ENCODE measurements at places on chromosomes 13 and 19.

DNA sequence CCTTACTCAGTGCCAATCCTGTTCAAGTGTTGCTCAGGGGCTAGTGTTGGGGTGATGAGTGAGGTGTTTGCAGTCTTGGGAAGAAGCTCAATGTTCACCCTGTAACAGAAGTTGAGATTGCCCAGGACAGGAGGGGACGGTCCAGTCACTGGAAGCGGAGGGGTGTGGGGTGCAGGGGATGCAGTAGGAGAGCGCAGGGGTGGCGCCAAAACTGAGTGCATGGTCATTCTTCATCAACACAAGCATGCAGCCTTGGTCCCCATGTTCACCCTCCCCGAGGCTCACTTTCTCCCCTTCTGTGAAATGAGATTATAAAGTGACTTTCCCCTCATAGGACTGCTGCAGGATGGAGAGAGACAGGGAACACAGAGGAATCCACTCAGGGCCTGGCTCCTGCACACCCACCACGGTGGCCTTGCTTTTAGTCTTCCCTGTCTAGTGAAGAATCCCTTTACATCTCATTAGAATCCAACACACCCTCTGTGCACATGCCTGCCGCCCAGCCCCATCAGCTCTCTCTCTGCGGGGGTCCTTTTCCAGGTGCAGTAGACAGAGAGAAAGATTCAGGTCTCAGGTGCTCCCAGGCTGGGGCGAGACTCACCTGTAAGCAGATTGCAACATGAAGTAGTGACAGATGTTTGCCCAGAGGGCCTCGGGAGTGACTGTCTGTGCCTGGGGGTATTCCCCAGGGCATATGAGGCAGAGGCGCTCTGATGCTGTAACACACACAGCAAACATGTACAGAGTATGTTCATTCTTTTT lies 93.2 kb downstream of the TSHZ3 start:
- no peak for DNase-seq

- no peak for DNase-seq
These were observed 53.9 kb upstream of the AMER2 start for GRCh38 chr13:25225970-25226369.

GRCh38 chr13:59997976-59998375 lies 165.8 kb downstream of the DIAPH3 start:
- no peak for DNase-seq

GRCh38 chr13:78040205-78040830 lies 121.7 kb upstream of the EDNRB start:
- DNase-seq, result no peak

DNA sequence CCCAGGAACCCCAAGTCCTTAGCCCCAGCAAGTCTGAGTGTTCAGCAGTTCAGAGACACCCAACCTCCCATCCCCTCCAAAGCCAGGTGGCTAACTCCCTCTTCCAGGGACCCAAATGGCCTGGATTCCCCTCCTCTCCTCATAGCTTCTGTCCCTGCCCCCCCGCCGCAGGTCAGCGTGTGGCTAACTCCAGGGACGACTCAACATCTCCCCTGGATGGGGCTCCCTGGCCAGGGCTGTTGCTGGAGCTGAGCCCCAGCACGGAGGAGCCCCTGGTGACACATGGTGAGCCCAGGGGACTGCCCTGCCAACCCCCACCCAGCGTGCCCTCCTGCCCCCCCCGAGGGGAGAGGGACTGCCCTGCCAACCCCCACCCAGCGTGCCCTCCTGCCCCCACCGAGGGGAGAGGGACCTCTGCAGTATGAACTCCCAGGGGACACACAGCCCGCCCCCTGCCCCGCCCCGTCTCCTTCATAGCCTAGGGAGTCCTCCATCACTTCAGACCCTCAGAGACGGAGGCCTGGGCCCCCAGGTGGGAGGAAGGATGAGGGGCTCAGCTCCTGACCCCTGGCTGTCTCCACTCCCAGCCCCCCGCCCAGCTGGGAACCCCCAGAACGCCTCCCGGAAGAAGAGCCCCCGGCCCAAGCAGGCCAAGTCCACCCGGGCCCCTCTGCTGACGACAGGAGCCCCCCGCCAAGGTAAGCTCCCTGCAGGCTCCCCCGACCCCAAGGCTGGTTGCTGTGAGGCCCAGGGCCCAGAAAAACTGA lies 1.7 kb downstream of the SSC5D start:
- no peak for DNase-seq

GRCh38 chr13:113981194-113981605 lies 7.3 kb upstream of the C13orf46 start:
- no peak for DNase-seq

DNA sequence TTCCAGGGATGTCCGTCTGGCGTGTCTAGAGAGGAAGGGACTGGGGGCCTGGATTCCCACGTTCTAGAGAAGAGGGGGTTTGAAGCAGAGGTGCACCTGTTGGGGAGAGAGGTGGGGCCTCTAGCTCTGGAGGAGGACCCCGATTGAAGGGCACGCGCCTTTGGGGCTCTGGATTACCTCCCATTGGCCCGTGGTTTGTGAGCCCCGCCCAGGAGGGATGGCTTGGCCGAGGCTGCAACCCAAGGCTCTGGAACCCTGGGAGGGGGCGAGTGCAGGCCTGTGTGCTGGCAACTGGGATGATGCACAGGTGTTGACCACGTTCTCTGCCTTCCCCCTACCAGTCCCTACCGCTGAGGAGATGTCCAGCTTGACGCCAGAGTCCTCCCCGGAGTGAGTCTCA lies 20.2 kb downstream of the TMEM150B start:
- DNase-seq, result no peak

DNA sequence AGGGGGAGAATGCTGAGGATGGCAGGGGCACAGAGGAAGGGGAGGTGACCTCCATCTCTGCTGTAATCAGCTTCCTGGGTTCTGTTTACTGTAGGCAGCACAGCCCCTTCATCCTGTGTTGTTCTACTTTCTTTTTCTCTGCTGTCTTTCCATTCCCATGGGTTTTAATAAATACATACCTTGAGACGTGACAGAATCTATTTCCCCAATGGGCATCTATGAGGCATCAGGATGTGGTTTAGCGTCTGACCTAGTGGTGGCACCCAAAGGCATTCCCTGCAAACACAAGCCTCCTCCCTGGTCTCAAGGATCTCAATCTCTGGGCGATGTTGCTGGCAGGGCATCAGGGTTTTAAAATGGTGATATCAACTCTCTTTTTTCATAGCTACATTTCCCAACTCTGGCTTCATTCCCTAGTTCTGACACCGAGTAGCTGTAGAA lies 60.8 kb downstream of the ALOX5AP start:
- no peak for DNase-seq

Data from MM.1S (cell line).